Gastroesophageal sphincter (tissue), 4 donors: ENCODE measurements at places on chromosomes 6 and 20. TPM values are rescaled to one million over a fixed set of nuclear protein-coding genes. Genes with fewer than 3 reads are reported as not detected.

Gene OR2H1
- not detected for total RNA-seq

Gene BNIP5
- total RNA-seq, result not detected

Gene LSM14B
- 38.4 TPM for total RNA-seq

Gene PAK1IP1
- total RNA-seq, result 14.3 TPM

Gene MUC22
- not detected for total RNA-seq

Gene GHRH
- total RNA-seq, result not detected

Gene TP53INP2
- 65.8 TPM for total RNA-seq

Gene SUMO4
- not detected for total RNA-seq

Gene PRICKLE4
- total RNA-seq, result 5.0 TPM

Gene MYLIP
- total RNA-seq, result 69.0 TPM

Gene SEL1L2
- not detected for total RNA-seq

Gene SLC26A8
- not detected for total RNA-seq

Gene FGD2
- total RNA-seq, result 11.6 TPM

Gene SNAP25
- 5.5 TPM for total RNA-seq

Gene C6orf47
- 33.3 TPM for total RNA-seq

Gene RSPO3
- 68.7 TPM for total RNA-seq

Gene SOX18
- total RNA-seq, result 13.3 TPM

Gene TAF8
- 30.2 TPM for total RNA-seq

Gene TRAPPC3L
- not detected for total RNA-seq

Gene SRMS
- not detected for total RNA-seq

Gene BEND6
- total RNA-seq, result 3.6 TPM

Gene REM1
- 3.2 TPM for total RNA-seq

Gene RNF144B
- 18.4 TPM for total RNA-seq

Gene BCAS1
- total RNA-seq, result 1.0 TPM

Gene NKX2-4
- not detected for total RNA-seq

Gene RPS10
- total RNA-seq, result 2,163 TPM

Gene FYN
- 72.9 TPM for total RNA-seq

Gene GSTA1
- not detected for total RNA-seq

Gene RAET1G
- total RNA-seq, result not detected

Gene GINM1
- total RNA-seq, result 80.8 TPM

Gene AVP
- not detected for total RNA-seq

Gene NRN1
- 13.2 TPM for total RNA-seq

Gene EZR
- 190 TPM for total RNA-seq

Gene TINAG
- not detected for total RNA-seq

Gene GABRR1
- total RNA-seq, result not detected

Gene RBL1
- total RNA-seq, result 4.4 TPM

Gene B3GALT4
- total RNA-seq, result 22.3 TPM

Gene SIRPD
- not detected for total RNA-seq

Gene ADGRB3
- 8.9 TPM for total RNA-seq

Gene LAMA5
- total RNA-seq, result 127 TPM

Gene PKIB
- total RNA-seq, result 1.1 TPM

Gene CAP2
- 59.6 TPM for total RNA-seq

Gene DNAH8
- not detected for total RNA-seq

Gene DDX43
- 7.9 TPM for total RNA-seq

Gene CAGE1
- total RNA-seq, result not detected

Gene WASF1
- 25.5 TPM for total RNA-seq

Gene DPPA5
- total RNA-seq, result not detected
